ENCODE measurements at places on chromosomes 6 and 20.

GRCh38 chr6:18536591-18537055 lies 149.5 kb downstream of the RNF144B start:
- no peak for DNase-seq

DNA sequence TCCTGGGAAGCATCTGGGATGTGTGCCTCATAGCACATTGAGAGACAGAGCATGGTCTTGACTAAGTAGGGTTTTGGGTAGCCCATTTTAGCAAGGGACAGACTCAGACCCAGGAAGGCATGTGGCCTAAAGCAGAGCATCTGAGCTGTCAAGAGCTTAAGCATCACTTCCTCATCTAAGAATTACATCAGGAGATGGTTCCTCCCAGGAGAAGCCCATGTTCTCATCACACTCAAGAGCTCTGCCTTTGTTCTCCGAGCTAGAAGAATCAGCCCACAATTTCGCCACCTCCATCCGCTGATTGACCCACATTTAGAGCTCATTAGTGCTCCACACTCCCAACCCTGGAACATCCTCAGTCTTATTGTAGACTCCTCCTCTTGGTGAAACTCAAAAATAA lies 68.3 kb downstream of the NPEPL1 start:
- DNase-seq: no peak

GRCh38 chr20:38620441-38620840 lies 18.8 kb downstream of the ARHGAP40 start:
- peak; percentile 2 for DNase-seq

- DNase-seq: no peak
Measured at GRCh38 chr6:110439356-110439755, 24.0 kb upstream of the DDO start.

DNA sequence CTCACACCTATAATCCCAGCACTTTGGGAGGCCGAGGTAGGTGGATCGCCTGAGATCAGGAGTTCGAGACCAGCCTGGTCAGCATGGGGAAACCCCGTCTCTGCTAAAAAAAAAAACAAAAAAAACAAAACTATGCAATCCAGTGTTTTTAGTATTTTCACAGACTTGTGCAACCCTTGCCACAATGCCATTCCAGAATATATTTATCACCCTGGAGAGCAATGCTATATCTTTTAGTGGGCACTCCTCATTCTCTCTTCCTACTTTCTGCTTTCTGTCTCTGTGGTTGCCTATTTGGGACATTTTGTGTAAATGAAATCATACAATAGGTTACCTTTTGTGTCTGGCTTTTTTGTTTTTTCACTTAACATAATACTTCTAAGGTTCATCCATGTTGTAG lies 39.1 kb upstream of the MROH8 start:
- DNase-seq: no peak

Data from substantia nigra (tissue), 51 donors.